Activated CD4-positive, alpha-beta T cell treated with anti-CD3 and anti-CD28 coated beads for 24 hours (primary cell): ENCODE measurements at places on chromosomes 12 and 14.

DNA sequence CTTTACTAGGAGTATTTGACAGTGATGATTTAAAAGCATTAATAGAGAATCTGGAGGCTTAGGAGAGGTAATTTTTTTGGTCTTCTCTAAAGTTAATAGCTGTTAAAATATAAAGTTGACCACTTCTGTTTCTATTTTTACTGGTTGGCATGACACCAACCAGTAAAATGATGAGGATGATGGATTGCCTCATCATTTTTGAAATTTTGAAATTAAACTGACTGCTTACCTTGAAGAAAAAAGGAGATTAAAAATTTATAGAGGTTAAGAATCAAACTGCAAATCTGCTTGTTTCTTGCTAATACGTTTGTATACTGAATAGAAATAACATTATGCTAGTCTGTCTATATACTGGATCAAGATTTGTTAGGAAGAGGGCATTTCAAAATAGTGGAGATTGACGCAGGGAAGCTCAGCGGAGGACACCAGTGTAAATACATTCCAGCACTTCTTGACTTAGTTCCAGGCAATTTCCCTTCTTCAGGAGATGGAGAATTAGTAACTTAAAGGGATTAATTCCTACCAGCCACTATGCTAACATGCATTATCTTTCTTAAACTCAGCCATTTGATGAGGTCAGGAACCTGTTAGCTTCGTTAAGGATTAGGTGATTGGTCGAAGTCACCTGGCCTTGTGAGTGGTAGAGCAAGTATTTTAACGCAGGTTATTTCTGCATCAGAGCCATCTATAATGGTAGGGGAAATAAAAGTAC is 3.6 kb downstream of the EID3 start:
- DNase-seq, result no peak

GRCh38 chr14:69079188-69079742 is 73.7 kb downstream of the DCAF5 start:
- DNase-seq, result no peak

DNA sequence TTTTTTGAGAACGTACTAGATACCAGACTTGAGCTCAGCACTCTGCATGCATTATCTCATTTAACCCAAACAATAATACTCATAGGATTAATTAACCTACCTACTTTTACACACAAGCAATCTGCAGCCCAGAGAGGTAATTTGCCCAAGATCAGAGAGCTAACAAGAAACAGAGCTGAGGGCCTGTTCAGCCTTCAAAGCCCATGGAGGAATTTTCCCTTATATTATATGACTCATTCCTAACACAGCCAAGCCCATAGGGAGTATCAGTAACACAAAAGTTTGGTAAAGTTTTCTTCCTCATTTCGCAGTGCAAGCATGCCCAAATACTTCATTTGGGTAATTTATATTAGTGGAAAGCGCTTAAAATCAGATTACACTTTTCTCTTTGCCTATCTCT is 94.7 kb downstream of the GALC start:
- DNase-seq, result no peak

DNA sequence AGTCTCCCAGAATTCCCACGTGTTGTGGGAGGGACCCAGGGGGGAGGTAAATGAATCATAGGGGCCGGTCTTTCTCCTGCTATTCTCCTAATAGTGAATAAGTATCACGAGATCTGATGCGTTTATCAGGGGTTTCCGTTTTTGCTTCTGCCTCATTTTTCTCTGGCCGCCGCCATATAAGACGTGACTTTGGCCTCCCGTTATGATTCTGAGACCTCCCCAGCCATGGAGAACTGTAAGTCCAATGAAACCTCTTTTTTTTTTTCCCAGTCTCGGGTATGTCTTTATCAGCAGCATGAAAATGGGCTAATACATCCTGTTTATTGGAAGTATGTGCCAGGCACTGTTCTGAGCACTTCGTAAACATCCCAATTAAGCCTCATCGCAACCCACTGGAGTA is 788 bp downstream of the KRT72 start:
- no peak for DNase-seq

DNA sequence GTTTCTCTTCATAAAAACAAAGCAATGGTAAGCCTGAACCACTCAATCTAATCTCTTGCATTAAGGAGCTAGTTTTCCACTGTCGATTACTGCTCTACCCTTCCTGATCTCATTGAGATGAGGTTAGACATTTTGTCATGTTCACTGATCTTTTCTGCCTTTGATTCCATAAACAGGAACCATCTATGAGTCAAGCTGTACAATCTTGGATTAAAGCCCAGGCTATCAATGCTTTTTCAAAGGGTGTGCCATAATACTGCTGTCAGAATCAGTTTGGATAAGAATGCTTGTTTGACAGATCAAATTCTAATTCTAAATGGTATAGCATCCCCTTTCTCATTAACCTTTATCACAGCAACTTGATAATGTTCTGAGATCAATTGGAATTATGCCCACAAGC is 16.1 kb downstream of the GRIP1 start:
- no peak for DNase-seq

DNA sequence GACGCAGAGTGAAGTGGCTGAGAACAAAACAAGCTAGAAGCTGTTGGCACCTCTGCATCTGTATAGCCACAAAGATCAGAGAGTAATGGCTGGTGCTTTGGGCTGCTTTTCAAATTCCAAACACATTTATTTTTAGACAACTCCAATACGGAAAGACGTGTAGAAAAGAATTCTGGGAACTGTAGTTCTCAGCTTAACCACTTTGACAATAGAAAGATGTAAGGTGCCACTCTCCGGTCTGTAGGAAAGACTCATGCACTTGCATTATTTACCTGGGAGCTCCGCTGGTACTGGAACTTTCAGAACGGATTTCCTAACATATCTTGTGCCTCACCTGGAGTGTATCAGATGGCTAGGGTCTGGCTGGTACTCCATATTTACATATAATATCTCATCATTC is 1.8 kb upstream of the OR4K2 start:
- DNase-seq, result no peak

DNA sequence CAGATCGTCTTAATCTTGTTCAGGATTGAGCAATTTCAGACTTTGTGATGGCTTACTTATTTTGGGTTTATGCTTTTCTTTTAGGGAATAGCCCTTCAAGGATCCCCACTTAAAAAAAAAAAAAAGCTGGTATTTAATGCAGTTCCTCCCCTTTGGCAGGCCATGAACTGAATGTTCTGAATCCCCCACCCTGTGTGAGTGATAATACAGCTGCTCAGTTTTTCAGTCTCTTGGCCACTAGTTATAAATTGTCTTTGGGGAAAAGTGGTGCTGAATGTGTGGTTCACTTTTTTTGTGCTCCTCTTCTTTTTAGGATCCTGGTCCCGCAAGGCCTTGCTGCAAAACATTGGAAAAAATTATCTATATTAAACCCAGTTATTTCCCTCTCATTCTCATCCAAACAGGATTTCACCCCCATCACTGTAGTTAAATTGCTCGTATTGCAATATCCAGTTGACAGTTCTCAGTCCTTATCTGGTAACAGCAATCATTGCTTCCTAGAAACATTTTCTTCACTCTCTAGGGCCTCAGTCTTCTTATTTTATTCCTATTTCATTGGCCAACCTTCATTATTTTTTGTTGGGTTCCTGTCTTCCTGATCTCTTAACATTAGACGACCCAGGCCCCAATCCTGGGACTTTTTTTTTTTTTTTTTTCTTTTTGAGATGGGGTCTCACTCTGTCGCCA is 73.1 kb upstream of the PAWR start:
- no peak for DNase-seq

- no peak for DNase-seq
Measured at GRCh38 chr12:48070731-48071130, 35.1 kb downstream of the SENP1 start.

DNA sequence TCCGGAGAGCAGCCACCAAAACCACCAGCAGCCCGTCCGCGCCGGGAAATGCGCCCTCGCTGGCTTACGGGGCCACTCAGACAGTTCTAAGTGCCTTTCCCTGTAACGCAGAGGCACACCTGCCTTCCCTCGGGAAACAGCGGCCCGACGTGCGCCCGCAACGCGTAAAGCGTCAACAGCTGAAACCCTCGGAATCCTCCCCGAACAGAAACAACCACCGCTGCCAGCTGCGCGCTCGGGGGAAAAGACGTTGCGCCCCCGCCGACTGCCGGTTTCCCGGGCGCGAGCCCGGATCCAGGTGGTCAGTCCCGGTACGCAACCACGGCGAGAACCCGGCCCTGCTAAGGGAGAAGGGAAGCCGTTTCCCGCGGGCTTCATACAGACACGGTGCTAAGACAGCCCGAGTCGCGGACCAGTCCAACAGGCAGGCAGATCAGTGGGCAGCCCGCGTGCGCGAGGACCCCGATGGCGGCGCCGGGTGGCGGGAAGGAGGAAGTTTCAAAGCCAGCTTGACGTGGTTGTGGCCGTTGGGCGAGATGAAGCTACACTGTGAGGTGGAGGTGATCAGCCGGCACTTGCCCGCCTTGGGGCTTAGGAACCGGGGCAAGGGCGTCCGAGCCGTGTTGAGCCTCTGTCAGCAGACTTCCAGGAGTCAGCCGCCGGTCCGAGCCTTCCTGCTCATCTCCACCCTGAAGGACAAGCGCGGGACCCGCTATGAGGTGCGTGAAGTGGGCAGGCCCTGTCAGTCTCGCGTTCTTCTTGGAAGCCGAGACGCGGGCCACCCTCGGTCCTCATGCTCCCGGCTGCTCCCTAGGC is at the start of gene LRR1:
TSS of gene LRR1 (plus strand) at position 456 of the 816 bp plus-strand sequence. CDS start at position 537, 81 bp downstream.
- peak; percentile 73 for DNase-seq

DNA sequence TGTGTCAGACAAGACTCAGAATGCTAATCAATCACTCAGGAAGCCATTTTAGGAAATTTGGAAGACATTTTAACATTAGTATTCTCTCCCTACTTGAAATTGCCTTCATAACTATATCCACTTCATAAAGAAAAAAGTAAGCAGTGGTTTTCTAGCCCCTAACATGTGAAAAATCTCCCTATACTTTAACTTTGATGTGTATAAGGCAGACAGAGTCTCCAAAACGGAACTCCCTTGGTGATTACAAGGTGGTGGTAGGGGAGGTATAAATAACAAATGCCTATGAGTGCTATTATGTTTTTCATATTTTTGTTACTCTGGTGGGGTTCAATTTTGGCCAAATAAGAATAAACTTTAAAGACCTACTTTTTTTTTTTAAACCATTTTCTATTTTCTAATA is 300.3 kb downstream of the BTG1 start:
- DNase-seq, result no peak

- DNase-seq, result peak; percentile 12
Measured at GRCh38 chr12:12723681-12724420, 6.7 kb downstream of the CDKN1B start.

- DNase-seq, result no peak
Measured at GRCh38 chr14:28375295-28375694, 391.3 kb upstream of the FOXG1 start.

GRCh38 chr12:98847242-98847641 is 202.2 kb downstream of the APAF1 start:
- DNase-seq, result no peak

- no peak for DNase-seq
Measured at GRCh38 chr14:99744199-99744872, 48.9 kb upstream of the EML1 start.

DNA sequence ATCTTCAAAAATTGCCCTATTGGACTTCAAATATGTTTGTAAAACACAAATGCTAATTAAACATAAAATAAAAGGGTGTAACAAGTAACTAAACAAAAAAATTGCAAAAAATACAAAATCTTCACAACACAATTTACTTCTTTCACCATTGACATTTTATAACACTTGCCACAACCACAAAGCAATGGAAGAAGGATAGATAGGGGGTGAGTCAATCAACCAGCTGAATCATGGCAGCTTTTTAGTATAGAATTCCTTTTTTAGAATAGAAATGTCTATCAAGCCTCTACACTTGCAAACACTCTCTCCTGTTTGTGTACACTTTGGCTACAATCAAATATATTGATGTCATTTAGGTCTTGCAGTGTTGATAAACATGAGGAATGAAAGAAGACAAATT is 232.7 kb downstream of the SLC16A7 start:
- no peak for DNase-seq

DNA sequence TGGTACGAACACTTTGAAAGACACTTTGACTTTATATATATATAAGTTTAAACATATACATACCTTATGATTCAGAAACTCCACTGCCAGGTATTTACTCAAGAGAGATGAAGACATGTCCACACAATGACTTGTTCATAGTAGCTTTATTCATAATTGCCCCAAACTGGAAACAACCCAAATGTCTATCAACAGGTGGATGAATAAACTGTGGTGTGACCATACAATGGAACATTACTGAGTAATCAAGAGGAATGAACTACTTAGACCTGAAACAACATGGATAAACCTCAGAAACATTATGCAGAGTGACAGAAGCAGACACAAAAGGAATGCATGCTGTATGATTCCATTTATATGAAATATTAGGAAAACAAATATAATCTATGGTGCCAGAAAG is 71.1 kb downstream of the PPP1R36 start:
- DNase-seq, result no peak

DNA sequence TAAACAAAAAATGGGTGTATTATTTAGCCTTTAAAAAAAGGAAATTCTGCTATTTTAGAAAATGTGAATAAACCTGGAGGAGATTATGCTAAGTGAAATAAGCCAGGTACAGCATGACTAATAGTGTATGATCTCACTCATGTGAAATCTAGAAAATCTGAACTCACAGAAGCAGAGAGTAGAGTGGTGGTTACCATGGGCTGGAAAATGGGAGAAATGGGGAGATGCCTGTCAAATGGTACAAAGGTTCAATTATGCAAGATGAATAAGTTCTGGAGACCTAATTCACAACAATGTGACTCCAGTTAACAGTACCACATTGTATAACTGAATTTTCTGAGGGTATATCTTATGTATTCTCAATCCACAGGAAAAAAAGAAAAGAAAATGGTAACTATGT is 17.4 kb upstream of the LEMD3 start:
- DNase-seq, result no peak

DNA sequence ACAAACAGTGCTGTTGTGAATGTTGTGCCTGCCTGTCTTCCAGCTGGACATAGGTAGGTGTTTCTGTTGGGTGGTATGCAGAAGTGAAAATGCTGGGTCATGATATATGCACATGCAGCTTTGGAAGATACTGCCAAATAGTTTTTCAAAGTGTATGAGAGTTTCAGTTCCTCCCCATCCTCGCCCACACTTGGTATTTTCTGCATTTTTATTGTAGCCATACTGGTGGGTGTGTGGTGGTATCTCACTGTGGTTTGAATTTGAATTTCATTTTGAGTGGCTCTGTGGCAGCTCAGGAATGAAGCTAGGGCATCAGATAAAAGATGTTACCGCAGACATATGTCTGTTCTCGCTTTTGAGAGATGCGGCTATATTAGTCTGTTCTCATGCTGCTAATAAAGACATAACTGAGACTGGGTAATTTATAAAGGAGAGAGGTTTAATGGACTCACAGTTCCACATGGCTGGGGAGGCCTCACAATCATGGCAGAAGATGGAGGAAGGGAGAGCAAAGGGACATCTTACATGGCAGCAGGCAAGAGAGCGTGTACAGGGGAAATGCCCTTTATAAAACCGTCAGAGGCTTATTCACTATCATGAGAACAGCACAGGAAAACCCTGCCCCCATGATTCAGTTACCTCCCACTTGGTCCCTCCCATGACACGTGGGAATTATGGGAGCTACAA is 183.1 kb downstream of the CAND1 start:
- peak; percentile 6 for DNase-seq

- no peak for DNase-seq
Measured at GRCh38 chr14:95464514-95464913, 51.9 kb downstream of the SYNE3 start.
